CD14-positive monocyte (primary cell): ENCODE measurements at places on chromosomes 1 and 21. TPM values are rescaled to one million over a fixed set of nuclear protein-coding genes. Genes with fewer than 3 reads are reported as not detected.

DNA sequence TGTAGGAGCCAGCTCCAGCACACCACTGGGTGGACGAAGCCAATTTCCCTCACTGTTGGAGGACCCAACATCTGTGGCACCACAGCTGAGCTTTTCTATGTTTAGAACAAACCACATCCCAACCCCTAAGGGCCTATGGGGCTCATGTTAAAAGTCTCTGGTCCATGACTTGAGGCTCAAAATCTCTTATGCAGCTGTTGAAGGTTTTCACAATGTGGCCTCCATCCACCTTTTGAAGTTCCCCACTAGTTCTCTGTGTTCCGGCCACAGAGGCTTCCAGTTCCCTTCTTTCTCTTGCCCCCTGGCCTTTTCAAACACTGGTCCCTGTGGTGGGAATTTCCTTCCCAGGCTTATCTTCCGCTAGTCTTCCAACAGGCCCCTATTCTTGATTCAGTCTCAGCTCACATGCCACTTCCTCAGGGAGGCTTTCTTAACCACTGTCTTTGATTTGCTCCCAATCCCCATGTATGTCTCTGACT, 3.9 kb upstream of the IFNLR1 start:
- H3K4me3 ChIP-seq = no peak overlapping the region
- H3K36me3 ChIP-seq = no peaks in the 10 kb centered on the region
- no peak overlapping the region for H3K27ac ChIP-seq
- DNase-seq = peak; percentile 26
- H3K4me1 ChIP-seq = peaks cover 80% of the 10 kb centered on the region
- peaks cover 11% of the 10 kb centered on the region for H3K27me3 ChIP-seq

- no peak overlapping the region for H3K27ac ChIP-seq
- no peak for DNase-seq
Measured at GRCh38 chr1:214475331-214475730, 76.1 kb downstream of the PTPN14 start.

DDR2 gene
- polyA plus RNA-seq = not detected

DNA sequence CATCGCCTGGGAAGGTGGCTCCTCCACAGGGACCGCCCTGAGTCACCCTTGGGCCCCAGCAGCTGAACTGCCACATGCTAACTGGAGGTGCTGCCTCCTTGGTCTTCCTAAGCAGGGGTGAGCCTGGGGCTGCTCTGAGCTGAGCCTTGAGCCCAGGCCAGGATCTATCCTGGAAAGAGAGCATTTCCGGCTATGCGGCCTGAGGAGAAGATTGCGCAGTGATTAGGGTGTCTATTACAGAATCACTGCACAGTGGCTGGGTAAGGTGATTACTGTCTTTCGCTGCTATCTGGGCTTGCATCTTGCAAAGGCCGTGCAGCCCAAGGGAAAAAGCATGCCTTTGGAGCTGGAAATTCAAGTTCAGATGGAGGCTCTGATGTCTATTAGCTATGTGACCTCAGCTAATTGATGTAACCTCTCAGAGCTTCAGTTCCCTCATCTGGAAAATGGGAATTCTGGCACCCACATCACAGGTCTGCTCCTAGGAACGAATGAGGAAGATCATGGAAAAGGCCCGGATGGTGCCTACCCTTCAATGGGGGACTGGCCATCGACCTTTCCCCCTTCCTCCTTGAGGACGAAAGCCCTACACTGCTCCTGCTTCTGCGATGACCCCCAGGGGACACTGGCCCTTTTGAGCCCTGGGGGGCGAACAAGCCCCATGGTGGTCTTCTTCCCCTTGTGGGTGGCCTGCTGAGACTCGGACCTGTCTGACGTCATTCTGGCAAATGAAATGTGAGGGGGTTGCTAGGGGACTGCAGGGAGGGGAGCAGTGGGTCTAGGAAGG, 38.0 kb downstream of the GPR161 start:
- DNase-seq = no peak
- no peaks in the 10 kb centered on the region for H3K36me3 ChIP-seq

CRNN gene
- polyA plus RNA-seq = not detected

DNA sequence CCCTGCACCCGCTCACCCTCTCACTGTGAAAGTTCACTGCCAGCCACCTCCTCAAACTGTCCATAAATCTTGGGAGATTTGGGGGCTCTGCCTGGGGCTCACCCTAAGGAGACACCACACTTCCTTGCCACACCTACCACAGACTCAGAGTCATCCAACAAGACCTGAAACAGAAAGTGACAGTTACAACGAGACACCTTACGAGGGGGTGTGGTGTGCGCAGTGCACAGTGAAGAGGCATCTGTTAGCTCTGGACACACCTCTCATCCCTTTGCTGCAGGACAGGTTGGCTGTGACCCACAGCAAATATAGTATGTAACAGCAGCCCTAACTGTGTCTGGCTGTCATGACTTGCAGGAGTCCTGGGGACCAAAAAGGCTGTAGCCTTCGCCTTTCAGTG, 190.2 kb downstream of the NR5A2 start:
- DNase-seq = no peak
- no peaks in the 10 kb centered on the region for H3K27me3 ChIP-seq
- H3K4me1 ChIP-seq = no peaks in the 10 kb centered on the region
- H3K36me3 ChIP-seq = no peaks in the 10 kb centered on the region
- H3K27ac ChIP-seq = no peak overlapping the region

- H3K4me1 ChIP-seq = no peaks in the 10 kb centered on the region
- H3K36me3 ChIP-seq = no peaks in the 10 kb centered on the region
- H3K27ac ChIP-seq = no peak overlapping the region
- no peaks in the 10 kb centered on the region for H3K27me3 ChIP-seq
Measured at GRCh38 chr1:63668298-63668697, 75.1 kb downstream of the PGM1 start.

DNA sequence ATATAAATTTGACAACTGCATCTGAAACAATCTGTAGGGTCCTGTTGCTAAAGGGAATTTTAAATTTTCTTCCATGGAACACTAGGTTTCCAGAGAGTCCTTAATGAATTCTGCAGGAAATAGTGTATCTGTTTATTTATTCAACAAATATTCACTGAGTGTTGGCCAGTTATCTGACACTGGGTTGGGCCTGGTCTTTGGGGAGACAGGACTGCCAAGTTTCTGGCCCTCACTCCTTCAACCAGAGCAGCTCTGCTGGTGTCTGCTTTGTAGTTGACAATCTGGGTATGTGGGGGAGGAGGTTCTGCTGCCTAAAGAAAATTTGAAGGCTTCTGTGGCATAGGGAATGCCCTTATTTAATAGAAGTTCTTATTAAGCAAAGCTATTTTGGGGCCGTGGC, 26.1 kb upstream of the HUNK start:
- no peak for DNase-seq
- H3K4me3 ChIP-seq = no peak overlapping the region
- H3K27me3 ChIP-seq = peaks cover 8% of the 10 kb centered on the region
- no peaks in the 10 kb centered on the region for H3K4me1 ChIP-seq
- H3K27ac ChIP-seq = no peak overlapping the region

DNA sequence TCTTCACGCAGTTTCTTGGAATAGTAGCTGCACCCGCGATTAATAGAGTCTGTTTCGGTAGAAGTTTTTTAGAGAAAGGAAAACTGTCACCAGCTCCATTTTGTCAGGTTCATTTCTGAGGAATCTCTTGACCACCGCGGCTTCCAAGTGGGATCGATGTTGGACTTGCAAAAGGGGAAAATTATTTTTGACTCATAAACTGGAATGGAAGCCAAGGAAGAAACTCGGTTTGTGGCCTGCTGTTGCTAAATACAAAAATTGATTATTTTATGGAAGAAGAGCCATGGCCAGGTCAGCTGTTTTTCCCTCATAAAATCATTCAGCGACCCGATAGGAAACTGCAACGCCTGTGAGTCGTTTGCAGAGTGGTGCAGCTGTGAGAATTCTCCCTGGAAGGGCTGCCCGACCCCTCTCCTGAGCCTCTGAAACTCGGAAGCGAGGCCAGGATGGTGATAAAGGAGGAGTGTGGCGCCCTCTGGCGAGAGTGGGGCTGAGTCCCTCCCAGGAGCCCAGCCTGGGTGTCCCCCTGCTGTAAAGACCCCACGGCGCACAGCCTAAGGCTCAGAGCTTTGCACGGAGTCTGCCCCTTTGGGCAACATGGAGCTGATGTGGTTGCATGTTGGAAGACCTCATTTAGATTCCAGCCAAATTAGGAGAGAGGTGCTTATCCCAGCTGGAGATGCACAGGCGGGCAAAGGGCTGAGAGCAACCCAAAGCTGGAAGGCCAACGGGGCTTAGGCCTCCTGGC, 83.6 kb upstream of the SLC25A33 start:
- no peaks in the 10 kb centered on the region for H3K36me3 ChIP-seq
- H3K27me3 ChIP-seq = no peaks in the 10 kb centered on the region
- DNase-seq = peak; percentile 23
- H3K4me1 ChIP-seq = no peaks in the 10 kb centered on the region

KIF26B gene
- polyA plus RNA-seq = 0.04 and 0.05 TPM in 2 replicates

DNA sequence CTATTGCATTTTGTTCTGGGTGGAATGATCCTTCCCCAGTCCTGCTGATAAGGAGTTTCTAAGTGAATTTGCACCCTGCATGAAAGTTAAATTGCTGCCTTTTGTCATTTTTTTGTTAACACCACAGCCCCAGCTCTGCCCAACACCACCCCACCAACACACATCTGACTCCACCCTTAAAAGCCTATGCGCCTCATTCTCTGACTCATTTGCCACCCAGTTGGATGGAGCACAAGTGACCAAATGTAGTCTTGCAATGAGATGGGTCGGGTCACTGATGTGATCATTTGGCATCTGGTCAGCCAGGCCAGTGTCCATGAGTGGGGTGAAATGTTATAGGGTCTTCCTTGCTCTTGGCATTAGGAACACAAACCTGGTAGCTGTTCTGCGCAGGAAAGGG, 256.8 kb downstream of the KAZN start:
- no peak overlapping the region for H3K4me3 ChIP-seq
- H3K27me3 ChIP-seq = no peaks in the 10 kb centered on the region
- no peak for DNase-seq

DNA sequence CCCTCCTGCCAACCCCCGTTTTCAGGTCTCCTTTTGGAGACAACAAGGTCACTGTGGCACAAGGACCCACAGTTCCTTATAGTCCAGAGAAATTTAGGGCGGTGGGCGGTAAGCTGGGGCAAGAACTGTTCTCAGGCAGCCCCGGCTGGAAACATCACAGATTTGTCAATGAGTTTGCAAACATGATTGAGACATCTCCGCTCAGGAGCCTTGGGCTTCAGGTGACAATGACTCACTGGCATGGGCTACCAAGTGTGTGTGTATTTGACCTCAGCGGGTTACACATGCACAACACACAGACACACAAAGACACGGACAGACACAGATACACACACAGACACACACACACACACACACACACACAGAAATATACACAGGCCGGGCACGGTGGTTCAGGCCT, 58.2 kb upstream of the ABCG1 start:
- H3K27me3 ChIP-seq = no peaks in the 10 kb centered on the region
- H3K4me1 ChIP-seq = no peaks in the 10 kb centered on the region

GRCh38 chr1:88300752-88301263, 383.3 kb upstream of the PKN2 start:
- no peak for DNase-seq

GRCh38 chr21:34552360-34553098, 40.5 kb upstream of the KCNE1 start:
- no peaks in the 10 kb centered on the region for H3K27me3 ChIP-seq
- peaks cover 5% of the 10 kb centered on the region for H3K36me3 ChIP-seq
- peaks cover 8% of the 10 kb centered on the region for H3K4me1 ChIP-seq
- DNase-seq = no peak
- H3K27ac ChIP-seq = no peak overlapping the region
- no peak overlapping the region for H3K4me3 ChIP-seq

PIK3R3 gene
- polyA plus RNA-seq = 0.17 TPM

ASPM gene
- 0.08 TPM for polyA plus RNA-seq

TRIM67 gene
- not detected for polyA plus RNA-seq

DNA sequence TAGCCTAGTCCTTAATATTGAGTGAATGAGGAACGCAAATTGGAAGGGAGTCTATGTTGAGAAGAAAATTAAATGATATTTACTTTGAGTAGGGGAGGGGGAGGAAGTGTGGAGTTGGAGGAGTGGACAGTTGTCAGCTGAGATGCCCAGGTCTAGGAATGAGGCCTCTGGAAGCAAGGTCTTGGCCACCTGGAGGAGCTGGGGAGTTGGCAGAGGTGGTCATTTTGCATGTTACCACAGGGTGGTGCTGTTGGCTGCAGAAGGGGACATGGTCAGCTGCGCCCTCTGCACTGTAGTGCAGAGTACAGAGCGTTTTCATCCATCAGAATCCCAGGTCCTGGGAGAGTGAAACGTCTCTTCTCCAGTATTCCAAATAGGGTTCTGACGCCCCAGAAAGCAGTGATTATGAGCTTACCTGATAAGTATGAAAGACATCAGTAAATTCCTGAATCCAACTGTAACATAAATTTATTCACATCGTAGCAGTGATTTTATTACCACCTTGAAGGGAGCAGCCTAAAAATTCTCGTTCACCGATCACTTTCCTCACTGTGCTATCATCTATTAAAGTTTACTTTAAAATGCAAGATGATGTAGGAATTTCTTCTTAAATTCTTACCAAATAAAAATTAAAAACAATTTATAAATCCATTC, 13.8 kb downstream of the PARK7 start:
- H3K27me3 ChIP-seq = no peaks in the 10 kb centered on the region
- H3K36me3 ChIP-seq = peaks cover 67% of the 10 kb centered on the region
- H3K4me3 ChIP-seq = no peak overlapping the region
- peak; percentile 16 for DNase-seq
- H3K27ac ChIP-seq = no peak overlapping the region

GRCh38 chr1:198186916-198187580, 30.2 kb downstream of the NEK7 start:
- DNase-seq = no peak
- no peak overlapping the region for H3K27ac ChIP-seq
- no peaks in the 10 kb centered on the region for H3K27me3 ChIP-seq
- H3K4me3 ChIP-seq = no peak overlapping the region
- no peaks in the 10 kb centered on the region for H3K36me3 ChIP-seq

DNA sequence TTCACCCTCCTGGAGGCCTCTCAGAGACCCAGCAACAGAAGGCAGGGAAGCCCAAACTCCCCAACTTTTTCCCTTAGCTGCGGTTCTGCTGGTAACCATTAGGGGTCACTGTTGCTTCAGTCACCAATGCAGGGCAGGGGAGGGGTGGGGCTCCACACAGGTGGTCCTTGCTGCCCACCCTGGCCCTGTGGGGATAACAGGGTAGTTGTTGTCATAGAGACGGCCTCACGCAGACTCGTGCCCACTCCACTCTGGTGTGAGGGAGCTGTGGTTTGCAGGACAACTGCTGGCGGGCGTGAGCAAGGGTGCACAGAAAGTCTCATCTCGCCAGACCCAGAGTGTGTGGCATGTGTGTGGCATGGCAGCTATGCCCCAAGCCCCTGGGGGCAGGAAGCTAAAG, 19.9 kb downstream of the INSRR start:
- H3K36me3 ChIP-seq = no peaks in the 10 kb centered on the region
- peaks cover 30% of the 10 kb centered on the region for H3K27me3 ChIP-seq
- H3K4me1 ChIP-seq = no peaks in the 10 kb centered on the region
- H3K4me3 ChIP-seq = no peak overlapping the region
- H3K27ac ChIP-seq = no peak overlapping the region
- DNase-seq = peak; percentile 29

GRCh38 chr1:32540605-32541004, 1.4 kb downstream of the ZBTB8A start:
- H3K27me3 ChIP-seq = peaks cover 36% of the 10 kb centered on the region
- H3K36me3 ChIP-seq = no peaks in the 10 kb centered on the region
- H3K4me1 ChIP-seq = peaks cover 24% of the 10 kb centered on the region
- no peak overlapping the region for H3K27ac ChIP-seq

GPR37L1 gene
- polyA plus RNA-seq = not detected in 2 replicates

- no peak overlapping the region for H3K27ac ChIP-seq
- H3K27me3 ChIP-seq = peaks cover under 1% of the 10 kb centered on the region
- no peak overlapping the region for H3K4me3 ChIP-seq
- H3K36me3 ChIP-seq = no peaks in the 10 kb centered on the region
- peaks cover 2% of the 10 kb centered on the region for H3K4me1 ChIP-seq
Measured at GRCh38 chr21:41717573-41718330, 49.1 kb downstream of the RIPK4 start.
